ENCODE measurements at places on chromosomes 5 and 9. TPM values are rescaled to one million over a fixed set of nuclear protein-coding genes. Genes with fewer than 3 reads are reported as not detected.

The PCDHA7 gene
- total RNA-seq = 1.4 TPM

- H3K27ac ChIP-seq = no peak overlapping the region
- no peak overlapping the region for H3K4me3 ChIP-seq
- DNase-seq = no peak
- no peaks in the 10 kb centered on the region for H3K4me1 ChIP-seq
- no peaks in the 10 kb centered on the region for H3K27me3 ChIP-seq
Measured at GRCh38 chr5:105392122-105392709, 1829.6 kb upstream of the NUDT12 start.

DNA sequence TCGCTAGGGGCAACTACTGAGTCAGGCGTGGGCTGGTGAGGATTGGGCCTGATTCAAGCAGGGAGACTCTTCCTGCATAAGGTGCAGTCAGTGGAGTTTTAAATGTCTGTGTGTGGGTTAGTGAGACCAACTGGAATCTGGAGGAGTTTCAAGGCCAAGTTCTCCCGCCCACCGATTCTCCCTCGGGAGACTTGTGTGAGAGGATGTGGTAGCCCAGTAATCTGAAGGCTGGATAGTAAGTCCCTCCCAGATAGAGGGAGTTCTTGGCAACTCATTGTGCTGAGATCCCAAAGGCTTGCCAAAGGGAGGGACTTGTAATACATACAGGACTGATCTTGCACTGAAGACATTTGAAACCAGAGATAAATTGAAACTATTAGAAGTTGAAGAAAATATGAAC lies 51.8 kb downstream of the WDR36 start:
- H3K27me3 ChIP-seq = no peaks in the 10 kb centered on the region
- H3K4me1 ChIP-seq = no peaks in the 10 kb centered on the region
- H3K36me3 ChIP-seq = no peaks in the 10 kb centered on the region
- no peak for DNase-seq
- H3K27ac ChIP-seq = no peak overlapping the region

GRCh38 chr9:136650648-136651047 lies 12.1 kb upstream of the EGFL7 start:
- H3K27me3 ChIP-seq = peaks cover 42% of the 10 kb centered on the region
- no peak for DNase-seq
- no peak overlapping the region for H3K27ac ChIP-seq
- H3K36me3 ChIP-seq = no peaks in the 10 kb centered on the region
- no peak overlapping the region for H3K4me3 ChIP-seq

- peaks cover 9% of the 10 kb centered on the region for H3K4me1 ChIP-seq
- H3K4me3 ChIP-seq = no peak within 1 kb of the TSS
- no peak within 1 kb of the TSS for H3K27ac ChIP-seq
- no peaks in the 10 kb centered on the region for H3K27me3 ChIP-seq
Measured at GRCh38 chr5:67196537-67197059, at the start of gene CD180. Gene CD180, minus strand, starts transcription at chr5:67196799. Its CDS starts 158 bp downstream, at chr5:67196641.

DNA sequence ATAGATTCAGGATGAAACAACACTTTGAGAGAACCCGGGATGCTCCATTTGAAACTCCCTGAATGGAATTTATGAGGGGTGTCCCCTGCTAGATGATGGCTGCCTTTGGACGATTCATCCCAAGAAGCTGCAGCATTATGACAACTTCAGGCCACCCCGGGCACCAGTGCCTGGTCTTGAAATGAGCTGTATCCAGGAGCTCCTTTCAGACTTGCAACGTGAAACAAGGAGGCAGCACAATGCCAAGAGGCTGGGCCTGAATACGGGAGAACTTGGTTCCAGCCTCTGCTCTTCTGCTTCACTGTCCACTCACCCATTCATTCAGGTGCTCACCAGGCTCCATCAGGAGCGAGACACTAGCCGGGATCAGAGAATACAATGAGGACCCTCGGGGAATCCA lies 78.3 kb downstream of the STK10 start:
- no peaks in the 10 kb centered on the region for H3K27me3 ChIP-seq
- H3K4me3 ChIP-seq = no peak overlapping the region

DNA sequence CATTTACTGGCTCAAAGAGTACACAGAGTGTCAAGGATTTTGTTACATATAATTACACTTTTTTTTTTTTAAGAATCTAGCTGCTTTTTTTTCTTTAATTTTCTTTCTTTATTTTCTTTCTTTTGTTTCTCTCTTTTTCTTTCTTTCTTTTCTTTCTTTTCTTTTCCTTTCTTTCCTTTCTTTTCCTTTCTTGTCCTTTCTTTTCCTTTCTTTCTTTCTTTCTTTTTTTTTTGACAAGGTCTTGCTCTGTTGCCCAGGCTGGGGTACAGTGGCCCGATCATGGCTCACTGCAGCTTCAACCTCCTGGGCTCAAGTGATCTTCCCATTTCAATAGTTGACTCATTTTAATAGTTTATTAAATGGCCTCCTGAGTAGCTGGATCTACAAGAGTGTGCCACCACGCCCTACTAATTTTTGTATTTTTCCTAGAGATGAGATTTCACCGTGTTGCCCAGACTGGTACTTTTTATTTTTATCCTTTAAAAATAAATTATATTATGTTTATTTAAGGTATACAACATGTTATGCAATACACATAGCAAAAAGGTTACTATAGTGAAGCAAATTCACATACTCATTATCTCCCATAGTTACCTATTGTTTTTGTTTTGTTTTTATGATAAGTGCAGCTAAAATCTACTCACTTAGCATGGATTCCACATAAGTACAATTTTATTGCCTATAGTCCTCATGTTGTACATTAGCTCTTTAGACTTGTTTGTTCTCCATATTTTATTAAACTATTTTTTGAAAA lies 381.5 kb upstream of the KLF4 start:
- no peaks in the 10 kb centered on the region for H3K27me3 ChIP-seq
- no peaks in the 10 kb centered on the region for H3K4me1 ChIP-seq
- H3K27ac ChIP-seq = no peak overlapping the region
- H3K36me3 ChIP-seq = no peaks in the 10 kb centered on the region
- H3K4me3 ChIP-seq = no peak overlapping the region

DNA sequence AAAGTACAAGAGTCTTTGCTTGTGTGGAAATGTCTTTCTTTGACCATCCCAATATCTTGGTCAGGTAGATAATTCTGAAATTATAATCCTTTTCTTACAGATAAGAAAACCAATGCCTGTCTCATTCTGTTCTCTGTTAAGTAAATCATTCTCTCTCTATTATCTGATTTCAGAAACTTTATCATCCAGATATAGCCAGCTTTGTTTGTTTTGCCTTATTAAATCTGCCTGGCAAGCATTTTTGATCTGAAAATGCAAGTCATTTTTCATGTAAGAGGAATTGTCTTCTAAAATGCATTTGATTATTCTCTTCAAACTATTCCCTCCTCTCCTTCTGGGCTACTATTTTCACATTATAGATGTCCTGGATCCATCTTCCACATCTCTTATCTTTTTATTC lies 625.5 kb downstream of the CCDC171 start:
- no peak overlapping the region for H3K4me3 ChIP-seq
- no peaks in the 10 kb centered on the region for H3K36me3 ChIP-seq
- no peaks in the 10 kb centered on the region for H3K4me1 ChIP-seq
- DNase-seq = no peak
- H3K27ac ChIP-seq = no peak overlapping the region

GRCh38 chr9:36677611-36678010 lies 104.9 kb downstream of the MELK start:
- no peak overlapping the region for H3K4me3 ChIP-seq
- no peaks in the 10 kb centered on the region for H3K4me1 ChIP-seq
- H3K36me3 ChIP-seq = no peaks in the 10 kb centered on the region
